ENCODE measurements at places on chromosomes 1 and 21.

GRCh38 chr1:51266181-51266580 lies 30.1 kb downstream of the RNF11 start:
- DNase-seq = no peak

GRCh38 chr1:26697431-26697977 lies 1.7 kb downstream of the ARID1A start:
- no peak for DNase-seq

DNA sequence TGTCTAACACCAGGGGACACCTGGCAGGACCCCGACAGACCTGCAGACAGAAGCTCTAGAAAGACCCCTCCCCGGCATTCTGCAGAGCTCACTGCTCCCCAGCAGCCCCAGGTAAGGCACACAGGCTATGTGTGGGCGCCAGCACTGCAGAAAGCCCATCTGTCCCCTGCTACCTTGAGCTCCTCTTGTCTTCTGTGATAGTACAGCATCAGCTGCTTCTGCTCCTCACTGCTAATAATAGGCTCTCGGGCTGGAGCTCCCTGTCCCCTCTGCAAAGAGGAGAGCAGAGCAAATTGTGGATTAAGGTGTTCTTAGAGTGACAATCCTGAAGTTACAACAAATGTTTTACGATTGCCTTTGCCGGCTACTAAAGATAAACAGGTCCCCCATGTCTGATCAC lies 10.1 kb downstream of the CFAP298 start:
- no peak for DNase-seq

- DNase-seq = no peak
Observed at GRCh38 chr1:19057784-19058475, 101.5 kb upstream of the IFFO2 start.

- DNase-seq = no peak
Observed at GRCh38 chr21:26593800-26594199, 20.7 kb upstream of the CYYR1 start.

DNA sequence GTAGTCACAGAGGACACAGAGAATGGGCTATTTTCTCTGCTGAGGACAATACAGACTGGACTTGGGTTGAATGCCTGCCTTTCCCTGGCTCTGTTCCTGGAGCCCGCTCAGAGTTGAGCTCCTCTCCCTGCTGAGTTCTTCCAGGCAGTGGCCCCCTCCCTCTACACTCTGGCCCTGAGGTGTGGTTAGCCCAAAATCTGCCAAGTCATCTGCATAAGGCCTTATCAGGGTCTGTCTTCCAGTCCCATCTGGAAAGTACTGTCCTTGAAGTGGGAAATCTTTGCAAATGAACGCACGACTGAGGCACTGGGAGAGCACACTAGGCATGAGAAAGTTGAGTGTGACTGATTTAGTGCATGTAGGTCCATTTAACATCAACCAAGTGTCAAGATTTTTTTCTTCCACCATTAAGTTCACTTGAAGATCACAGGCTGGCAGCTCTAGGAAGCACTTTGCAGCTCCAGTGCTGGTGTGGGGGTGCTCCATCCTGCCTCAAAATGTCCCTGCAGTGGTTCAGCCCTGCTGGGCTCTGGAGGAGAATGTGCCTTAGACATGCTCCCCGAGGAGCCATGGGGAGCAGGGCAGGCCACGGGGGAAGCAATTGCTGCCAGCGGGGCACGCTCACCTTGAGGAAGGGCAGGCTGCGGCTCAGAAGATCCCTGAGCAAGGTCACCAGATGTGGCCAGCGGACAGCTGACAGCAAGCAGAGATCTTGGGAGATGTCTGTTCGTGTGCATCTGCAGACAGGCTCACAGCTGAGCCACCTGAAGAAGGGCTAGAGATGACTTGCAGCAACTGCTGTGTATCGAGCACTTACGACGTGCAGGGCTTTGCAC lies 41.5 kb downstream of the IER5 start:
- no peak for DNase-seq

DNA sequence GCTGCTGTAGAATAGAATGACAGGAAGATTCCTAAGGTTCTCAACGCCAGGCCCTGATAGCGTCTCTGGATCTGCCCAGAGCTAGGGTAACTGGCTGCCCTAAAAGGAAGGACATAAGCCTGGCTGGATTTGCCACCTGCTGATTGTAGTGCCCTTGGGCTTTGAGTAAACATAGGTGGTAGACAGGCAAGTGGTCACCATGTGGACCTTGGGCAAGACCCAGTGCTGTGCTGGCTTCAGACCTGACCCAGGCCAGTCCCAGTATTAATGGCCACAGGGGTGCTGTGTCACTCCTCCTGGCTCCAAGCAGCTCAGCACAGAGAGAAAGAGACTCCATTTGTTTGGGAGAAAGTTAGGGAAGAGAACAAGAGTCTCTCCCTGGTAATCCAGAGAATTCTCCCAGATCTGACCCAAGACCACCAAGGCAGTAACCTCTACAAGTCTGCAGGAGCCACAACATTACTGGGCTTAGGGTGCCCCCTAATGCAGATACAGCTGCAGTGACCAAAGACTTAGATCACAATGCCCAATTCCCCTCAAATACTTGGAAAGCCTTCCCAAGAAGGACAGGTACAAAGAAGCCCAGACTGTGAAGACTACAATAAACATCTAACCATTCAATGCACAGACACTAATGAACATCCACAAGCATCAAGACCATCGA lies 44.5 kb downstream of the PHTF1 start:
- DNase-seq = no peak

- DNase-seq = no peak
Observed at GRCh38 chr1:12601700-12602658, 16.0 kb downstream of the DHRS3 start.

DNA sequence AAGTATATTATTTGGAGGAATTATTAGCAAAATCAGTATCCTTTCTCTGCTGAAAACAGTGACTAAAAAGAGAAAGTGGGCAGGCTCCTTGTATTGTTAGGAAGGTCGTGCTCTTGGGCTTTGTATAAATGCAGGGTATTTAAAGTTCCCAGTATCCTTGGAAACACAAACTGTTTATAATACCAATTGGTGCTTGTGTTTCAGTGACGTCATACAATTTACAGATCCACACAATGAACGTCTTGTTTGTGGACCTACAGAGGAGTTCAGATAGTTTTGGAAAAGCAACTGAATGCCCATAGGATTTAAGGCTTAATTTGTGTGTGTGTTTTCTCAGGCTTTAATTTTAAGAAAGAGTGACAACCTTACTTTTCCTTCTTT lies 168.2 kb downstream of the RASAL2 start:
- no peak for DNase-seq

- DNase-seq = peak; percentile 55
Observed at GRCh38 chr1:61049850-61050540, 32.4 kb upstream of the NFIA start.

DNA sequence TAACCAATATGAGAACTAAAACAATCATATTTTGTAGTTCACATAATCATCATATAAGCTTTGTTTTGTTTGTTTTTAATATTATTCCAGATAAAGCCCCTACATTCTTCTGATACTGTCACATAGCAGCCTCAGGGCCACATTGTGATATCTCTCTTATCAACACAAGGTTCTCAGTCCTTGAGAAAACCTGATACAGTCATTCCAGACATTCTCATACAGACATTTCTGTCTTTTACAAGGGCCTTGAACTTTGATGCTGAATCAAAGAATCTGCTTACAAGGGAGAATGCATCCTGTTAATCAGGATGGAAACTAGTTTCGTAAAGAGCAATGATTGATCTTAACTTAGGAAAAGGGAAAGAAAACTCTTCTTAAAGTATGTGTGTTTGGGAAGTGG lies 12.7 kb upstream of the VCAM1 start:
- no peak for DNase-seq

- DNase-seq = peak; percentile 53
Observed at GRCh38 chr1:181038399-181038873, 4.7 kb downstream of the MR1 start.

- DNase-seq = no peak
Observed at GRCh38 chr1:173057984-173058383, 7.2 kb upstream of the TNFSF18 start.

- no peak for DNase-seq
Observed at GRCh38 chr1:78570539-78570938, 49.7 kb upstream of the IFI44L start.

- DNase-seq = no peak
Observed at GRCh38 chr1:36555041-36555440, 72.3 kb upstream of the CSF3R start.

GRCh38 chr1:42529724-42530181 lies 66.7 kb downstream of the CCDC30 start:
- DNase-seq = no peak

DNA sequence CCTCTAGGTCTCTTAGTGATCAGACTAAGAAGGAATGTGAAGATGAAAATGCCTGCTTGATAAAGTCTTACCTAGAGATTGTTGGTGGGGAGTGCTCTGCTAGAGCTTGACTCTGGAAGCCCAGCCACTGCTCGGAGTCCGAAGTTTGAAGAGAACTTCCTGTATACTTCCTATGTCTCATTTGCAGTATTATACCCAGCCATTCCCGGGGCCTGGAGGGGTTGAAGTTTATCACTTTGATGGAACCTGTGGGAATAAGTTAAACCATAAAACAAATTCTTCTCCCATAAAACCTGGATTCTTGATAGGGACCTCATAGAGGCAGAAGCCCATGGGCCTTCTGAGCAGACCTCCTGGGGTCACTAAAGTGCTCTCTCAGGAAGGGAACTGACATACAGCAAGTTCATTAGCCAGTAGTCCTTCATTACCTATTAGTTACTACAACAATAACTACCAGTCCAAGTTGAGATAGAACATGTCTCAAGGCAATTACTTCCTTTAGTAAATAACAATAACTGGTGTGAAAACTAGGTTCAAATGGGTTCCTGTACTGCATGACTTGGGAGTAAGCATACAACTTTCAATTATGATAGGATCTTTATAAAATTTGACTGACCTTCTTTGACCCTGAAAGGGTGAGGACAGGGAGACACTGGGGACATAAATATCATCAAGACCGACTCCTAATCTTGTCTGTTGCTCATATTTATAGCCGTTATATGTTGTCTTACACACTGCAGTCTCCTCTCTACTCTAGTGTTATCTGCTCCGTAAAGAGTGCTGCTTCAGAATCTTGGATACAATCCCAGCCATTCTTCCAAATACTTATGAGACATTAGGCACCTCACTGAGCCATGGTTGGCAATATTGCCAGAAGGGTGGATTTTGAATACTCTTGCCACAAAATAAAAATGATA lies at the start of gene OR6N1:
OR6N1 (minus strand) TSS at position 246 of the 917 bp plus-strand sequence. CDS start 5,513 bp downstream, outside the sequence.
- DNase-seq = no peak

- no peak for DNase-seq
Observed at GRCh38 chr1:161225178-161225533, 704 bp upstream of the TOMM40L start.

DNA sequence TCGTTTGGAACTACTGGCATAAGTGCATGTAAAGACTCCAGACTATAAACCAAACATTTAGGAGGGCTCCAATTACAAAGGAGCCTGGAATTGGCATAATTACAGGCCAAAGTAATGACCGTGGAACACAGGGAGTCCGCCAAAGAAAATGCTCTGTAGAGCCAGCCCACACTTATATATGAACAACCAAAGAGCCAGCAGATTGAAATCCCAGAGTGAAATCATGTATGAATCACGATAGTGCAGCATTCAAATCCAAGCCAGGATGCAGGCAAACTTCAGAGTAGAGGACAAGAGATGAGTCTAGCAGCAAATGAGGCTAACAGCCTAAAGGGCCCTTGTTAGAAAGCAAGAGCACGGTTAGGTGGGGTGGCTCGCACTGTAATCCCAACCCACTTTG lies 13.1 kb downstream of the VPS26C start:
- no peak for DNase-seq

DNA sequence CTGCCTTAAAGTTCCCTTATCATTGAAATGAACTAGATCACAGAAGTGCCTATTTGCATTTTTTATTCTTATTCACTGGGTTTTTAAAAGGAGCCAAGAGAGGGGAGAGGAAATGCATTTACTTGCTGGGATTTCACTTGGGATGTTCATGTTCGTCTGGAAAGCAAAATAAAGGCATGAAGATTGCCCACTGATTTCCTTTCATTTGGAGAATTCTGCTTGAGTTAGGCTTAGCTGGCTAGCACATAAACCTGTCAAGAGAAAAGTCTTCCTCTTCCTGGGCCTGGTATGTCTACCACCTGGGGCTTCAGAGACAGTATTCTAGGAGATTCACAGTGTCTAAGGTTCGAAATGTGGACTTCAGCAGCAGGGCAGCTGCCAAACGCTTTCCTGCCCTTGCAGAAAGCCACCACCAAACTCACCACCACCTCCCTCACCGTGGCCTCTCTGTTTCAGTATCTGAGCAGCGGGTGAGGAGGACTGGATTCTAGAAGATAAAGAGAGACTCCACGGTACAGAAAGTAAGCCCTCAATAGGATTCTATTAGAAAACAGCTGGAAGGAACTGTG lies 44.5 kb downstream of the HIVEP3 start:
- DNase-seq = no peak

- DNase-seq = no peak
Observed at GRCh38 chr1:23263380-23263887, 46.1 kb upstream of the HTR1D start.

- no peak for DNase-seq
Observed at GRCh38 chr1:159581422-159581821, 6.2 kb upstream of the APCS start.

GRCh38 chr1:72837781-72838180 lies 555.4 kb upstream of the NEGR1 start:
- DNase-seq = no peak

DNA sequence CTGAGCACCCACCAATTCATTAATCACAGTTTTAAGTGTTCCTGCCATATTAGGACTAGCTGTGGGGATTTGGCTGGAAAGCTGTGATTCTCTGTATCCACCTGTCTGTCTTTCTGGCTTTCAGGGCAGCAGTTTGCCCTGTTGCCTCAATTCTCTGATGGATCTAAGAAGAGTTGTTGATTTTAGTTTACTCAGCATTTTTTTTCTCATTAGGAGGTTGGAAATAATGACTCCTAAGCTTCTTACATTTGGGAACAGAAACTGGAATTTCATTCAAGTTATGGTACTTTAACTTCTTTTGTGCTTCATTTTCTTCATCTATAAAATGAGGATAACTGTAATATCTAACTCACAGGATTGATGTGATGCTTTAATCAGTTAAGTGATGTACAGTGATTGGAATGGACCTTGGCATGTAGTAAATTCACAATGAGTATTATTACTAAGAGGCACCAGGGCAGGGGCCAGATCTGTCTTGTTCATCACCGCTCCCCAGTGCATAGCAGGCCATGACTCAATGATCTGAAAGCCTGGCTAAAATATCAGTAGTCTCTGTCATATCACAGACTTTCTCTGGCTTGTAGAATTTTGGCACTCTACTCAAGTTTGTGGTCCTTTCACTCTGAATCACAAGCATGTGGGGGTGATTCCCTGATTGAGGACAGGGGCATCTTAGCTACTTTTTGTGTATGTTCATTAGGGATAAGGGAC lies 51.4 kb upstream of the GREM2 start:
- DNase-seq = no peak

GRCh38 chr1:38724160-38725131 lies 135.1 kb downstream of the RRAGC start:
- DNase-seq = no peak

GRCh38 chr1:13450204-13450603 lies 40.0 kb downstream of the PRAMEF20 start:
- DNase-seq = no peak

- no peak for DNase-seq
Observed at GRCh38 chr1:208850442-208850841, 606.3 kb upstream of the PLXNA2 start.

GRCh38 chr1:3697810-3698209 lies 45.5 kb downstream of the TP73 start:
- no peak for DNase-seq

All from D721Med (cell line).